Myocyte (in vitro differentiated cells): ENCODE measurements at places on chromosomes 7 and 10.
A peak's percentile ranks its signal among the peaks of the same experiment; 100 is the strongest.

- DNase-seq, result no peak
Observed at GRCh38 chr7:151682831-151683614, 163.3 kb upstream of the RHEB start.

- DNase-seq, result no peak
Observed at GRCh38 chr10:10991144-10991543, 26.5 kb upstream of the CELF2 start.

GRCh38 chr10:22854935-22855421 is 72.9 kb upstream of the ARMC3 start:
- DNase-seq, result peak; percentile 90

DNA sequence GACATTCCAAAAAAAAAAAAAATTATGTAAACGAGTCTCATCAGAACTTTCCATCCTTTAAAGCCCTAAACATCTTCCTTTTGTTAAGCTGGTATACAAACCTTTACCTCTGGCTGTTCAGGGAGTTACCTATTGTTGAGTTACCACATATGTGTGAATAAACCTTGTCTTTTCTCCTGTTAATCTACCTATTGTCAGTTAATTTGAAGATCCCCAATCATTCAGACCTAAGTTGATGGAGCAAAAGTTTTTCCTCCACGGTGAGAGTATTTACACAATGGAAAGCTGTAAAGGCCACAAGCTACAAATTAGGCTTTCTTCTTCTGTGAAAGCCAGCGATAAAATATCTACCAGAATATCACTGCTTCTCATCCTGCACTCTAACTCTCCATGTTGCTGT is 80.3 kb downstream of the SKAP2 start:
- no peak for DNase-seq

GRCh38 chr10:130459011-130459410 is 322.8 kb downstream of the GLRX3 start:
- no peak for DNase-seq

- DNase-seq, result no peak
Observed at GRCh38 chr10:61359452-61359851, 93.7 kb downstream of the TMEM26 start.

DNA sequence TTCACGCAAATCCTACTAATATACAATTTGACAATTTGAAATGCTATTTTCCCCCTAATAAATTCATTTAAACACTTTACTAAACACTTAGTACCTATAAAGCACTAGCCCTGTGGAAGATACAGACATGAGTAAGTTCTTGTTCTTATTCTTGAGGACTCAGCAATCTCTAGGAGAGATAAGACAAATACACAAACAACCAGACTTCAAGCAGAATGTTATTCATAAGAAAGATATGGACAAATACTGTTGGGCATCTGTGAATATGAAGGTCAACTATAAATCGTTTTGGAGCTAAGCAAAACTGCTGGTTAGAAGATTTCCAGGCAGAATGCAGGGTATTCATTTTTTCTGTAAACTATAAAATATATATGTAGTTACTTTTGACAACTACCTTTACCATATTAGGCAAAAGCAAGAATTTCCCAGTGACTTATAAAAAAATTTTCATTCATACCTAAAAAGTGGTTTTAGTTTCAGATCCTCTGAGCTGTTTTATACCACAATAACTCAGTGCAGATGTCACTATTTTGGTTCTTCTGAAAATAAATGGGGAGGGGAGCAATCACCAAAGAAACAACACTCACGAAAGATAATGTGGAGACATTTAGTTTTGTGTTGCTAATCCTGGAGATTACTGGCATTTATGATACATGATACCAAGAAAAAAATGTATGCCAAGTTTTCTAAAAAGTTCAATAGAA is 3.8 kb downstream of the VPS41 start:
- no peak for DNase-seq

GRCh38 chr7:83394776-83395175 is 232.1 kb upstream of the PCLO start:
- DNase-seq, result peak; percentile 63

DNA sequence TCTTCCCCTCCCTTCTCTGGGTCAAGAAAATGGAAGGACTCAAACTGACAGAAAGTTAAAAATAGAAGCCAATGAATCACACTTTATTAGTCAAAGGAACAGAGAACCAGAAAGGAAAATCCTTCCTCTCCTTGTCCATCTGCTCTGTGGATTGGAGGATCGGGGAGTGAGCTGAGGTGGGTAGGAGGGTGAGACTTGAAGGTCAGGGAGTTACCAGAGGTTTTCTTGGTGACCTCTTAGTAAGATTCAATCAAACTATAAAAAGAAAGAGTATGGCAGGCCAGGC is 12.2 kb downstream of the TLX1 start:
- no peak for DNase-seq

DNA sequence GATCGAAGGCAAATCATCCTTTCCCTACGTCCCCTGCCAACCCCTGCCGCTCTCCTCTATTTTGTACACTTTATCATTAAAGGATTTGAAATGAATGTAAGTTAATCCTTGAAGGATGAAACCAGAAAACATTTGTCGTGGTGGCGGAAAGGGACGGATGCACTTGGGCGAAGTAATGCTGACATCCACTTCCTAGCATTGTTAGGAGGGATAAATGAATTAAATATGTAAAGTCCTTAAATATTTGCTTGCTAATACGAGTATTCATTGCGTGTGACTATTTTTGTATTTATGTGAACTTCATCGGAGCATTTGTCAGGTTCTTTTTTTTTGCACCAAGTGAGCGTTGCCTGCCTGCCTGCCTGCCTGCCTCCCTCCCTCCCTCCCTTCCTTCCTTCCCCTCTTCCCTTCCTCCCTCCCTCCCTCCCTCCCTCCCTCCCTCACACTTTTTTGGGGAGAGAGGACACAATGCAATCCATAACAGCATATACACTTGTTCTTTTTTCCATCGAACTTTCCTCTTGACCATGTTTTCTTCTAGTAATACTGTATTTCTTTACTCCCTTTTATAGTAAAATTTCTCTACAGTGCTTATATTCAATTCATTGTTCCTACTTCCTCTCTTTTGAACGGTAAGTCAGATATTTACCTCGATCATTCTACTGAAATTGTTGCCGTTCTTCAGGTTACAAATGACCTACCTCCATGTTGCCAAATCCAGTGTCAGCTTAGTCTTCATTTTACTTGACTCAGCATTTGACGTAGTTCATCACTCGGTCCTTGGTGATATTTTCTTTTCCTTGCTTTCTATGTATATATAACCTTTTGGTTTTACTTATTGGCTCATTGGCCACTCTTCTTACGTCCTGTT is 831 bp downstream of the CCDC7 start:
- peak; percentile 44 for DNase-seq
